Uterus (tissue), 4 donors: ENCODE measurements at places on chromosomes 3 and 15. TPM values are rescaled to one million over a fixed set of nuclear protein-coding genes. Genes with fewer than 3 reads are reported as not detected.

GRCh38 chr3:19945534-19945933 lies 1.4 kb upstream of the RAB5A start:
- H3K27ac ChIP-seq: no peak overlapping the region
- DNase-seq: no peak
- no peaks in the 10 kb centered on the region for H3K4me1 ChIP-seq
- H3K36me3 ChIP-seq: no peaks in the 10 kb centered on the region

GRCh38 chr3:152615681-152616080 lies 219.2 kb upstream of the P2RY1 start:
- H3K4me3 ChIP-seq: no peak overlapping the region
- H3K27ac ChIP-seq: no peak overlapping the region
- H3K4me1 ChIP-seq: no peaks in the 10 kb centered on the region
- no peak for DNase-seq
- H3K36me3 ChIP-seq: no peaks in the 10 kb centered on the region

DNA sequence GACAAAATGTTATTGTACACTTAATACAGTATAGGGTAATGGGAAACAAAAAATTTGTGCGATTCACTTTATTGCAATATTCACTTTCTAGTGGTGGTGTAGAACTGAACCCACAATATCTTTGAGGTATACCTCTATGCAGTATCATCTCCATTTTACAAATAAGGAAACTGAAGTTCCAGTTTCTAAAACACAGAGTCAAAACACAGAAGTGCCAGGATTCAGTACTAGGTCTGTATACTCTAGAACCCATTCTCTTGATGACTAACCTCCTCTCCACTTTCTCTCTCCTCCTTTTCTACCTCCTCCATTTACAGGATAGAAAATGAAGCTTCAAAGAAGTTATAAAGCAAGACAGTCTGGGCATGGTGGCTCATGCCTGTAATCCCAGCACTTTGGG lies 62.2 kb downstream of the MB21D2 start:
- H3K4me3 ChIP-seq: no peak overlapping the region
- no peaks in the 10 kb centered on the region for H3K4me1 ChIP-seq
- no peak overlapping the region for H3K27ac ChIP-seq
- H3K27me3 ChIP-seq: no peaks in the 10 kb centered on the region
- H3K36me3 ChIP-seq: no peaks in the 10 kb centered on the region

GRCh38 chr3:171955598-171955997 lies 83.8 kb upstream of the FNDC3B start:
- DNase-seq: no peak
- no peaks in the 10 kb centered on the region for H3K4me1 ChIP-seq
- H3K36me3 ChIP-seq: no peaks in the 10 kb centered on the region
- no peak overlapping the region for H3K4me3 ChIP-seq
- no peaks in the 10 kb centered on the region for H3K27me3 ChIP-seq
- no peak overlapping the region for H3K27ac ChIP-seq

C3orf20 gene
- 0.07 TPM for total RNA-seq

PLSCR4 gene
- 70.8 TPM for total RNA-seq

CLEC3B gene
- total RNA-seq: 63.4 TPM

ECE2 gene
- not detected for total RNA-seq

ATP13A5 gene
- not detected for total RNA-seq

GPR149 gene
- total RNA-seq: not detected

FGD5 gene
- total RNA-seq: 21.4 TPM
